Activated naive CD4-positive, alpha-beta T cell (primary cell): ENCODE measurements at places on chromosomes 7 and 10.
A peak's percentile ranks its signal among the peaks of the same experiment; 100 is the strongest.

GRCh38 chr10:125520968-125521367 is 162.0 kb downstream of the TEX36 start:
- no peak for DNase-seq

DNA sequence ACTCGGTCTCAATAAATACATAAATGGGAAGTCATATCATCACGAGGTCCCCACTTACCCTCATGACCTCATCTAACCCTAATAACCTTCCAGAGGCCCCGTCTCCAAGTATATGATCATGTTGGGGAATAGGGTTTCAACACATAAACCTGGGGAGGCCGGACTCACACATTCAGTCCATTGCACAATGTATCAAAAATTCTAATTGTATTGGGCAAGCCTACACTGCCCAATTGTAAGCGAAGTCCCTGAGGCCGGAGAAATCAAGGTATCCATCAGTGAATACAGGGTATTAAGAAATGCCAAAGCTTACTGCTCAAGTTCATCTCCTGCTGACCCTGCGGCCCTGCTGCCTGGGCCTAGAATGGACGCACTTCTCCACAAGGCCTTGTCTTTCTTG is 69.6 kb downstream of the PARP12 start:
- DNase-seq = no peak

DNA sequence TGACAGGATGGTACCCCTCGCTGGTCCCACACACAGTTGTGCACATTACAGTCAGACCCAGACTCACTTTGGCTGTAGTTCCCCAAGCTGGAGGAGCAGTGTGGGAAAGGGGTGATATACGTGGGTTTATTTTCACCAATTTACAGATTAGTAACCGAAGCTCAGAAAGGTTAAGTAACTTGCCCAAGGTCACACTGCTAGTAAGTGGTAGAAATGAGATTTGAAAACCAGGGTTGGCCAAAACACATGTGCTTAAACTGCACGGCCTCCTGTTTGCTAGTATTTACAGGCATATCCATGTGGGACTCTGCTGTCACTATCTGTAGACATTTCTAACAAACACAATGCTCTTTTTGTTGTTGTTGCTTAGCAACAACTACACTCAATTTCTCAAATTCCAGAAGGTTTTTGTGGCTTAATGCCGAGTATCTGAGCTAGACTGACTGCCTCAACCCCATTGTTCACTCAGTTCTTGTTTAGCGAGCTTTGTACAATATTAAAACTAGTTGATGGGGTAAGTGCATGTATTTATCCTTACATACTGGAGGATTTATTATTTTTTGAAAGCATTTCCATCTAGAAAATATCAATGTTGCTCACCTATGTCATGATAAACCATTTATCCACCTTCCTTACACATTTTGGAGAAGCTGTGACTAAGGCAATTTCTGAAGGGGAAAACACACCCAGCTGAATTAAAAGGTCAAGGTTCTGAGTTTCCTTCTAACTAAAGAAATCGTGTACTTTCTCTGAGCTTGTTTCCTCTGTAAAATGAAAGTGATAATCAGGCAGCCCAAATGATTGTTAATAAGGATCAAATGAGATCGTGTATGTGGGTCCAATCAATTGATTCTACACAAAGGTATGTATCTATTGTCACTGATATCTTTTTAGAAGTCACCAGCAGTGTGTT is 5.3 kb upstream of the TMEM139 start:
- DNase-seq = no peak

- DNase-seq = no peak
Measured at GRCh38 chr7:50562136-50562535, 3.1 kb downstream of the DDC start.

GRCh38 chr7:30301751-30302150 is 17.4 kb downstream of the ZNRF2 start:
- no peak for DNase-seq

DNA sequence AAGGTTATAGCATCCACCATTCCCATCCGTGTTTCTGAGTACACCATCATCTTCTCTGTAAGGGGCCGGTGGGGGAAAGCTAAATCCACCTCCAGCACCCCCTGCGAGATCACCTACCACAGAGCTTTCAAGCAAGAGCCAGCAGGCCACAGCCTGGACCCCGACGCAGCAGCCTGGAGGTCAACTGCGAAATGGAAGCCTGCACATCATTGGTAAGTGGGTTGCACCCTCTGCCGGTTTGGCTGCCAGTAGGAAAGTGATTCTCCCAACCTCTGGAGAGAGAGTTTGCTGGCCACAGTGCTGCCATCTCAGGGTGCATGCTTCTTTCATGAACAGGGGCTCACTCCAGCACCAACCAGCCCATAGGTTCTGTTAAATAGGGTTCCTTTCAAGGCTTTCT is 81.7 kb downstream of the WIPF3 start:
- DNase-seq = no peak

DNA sequence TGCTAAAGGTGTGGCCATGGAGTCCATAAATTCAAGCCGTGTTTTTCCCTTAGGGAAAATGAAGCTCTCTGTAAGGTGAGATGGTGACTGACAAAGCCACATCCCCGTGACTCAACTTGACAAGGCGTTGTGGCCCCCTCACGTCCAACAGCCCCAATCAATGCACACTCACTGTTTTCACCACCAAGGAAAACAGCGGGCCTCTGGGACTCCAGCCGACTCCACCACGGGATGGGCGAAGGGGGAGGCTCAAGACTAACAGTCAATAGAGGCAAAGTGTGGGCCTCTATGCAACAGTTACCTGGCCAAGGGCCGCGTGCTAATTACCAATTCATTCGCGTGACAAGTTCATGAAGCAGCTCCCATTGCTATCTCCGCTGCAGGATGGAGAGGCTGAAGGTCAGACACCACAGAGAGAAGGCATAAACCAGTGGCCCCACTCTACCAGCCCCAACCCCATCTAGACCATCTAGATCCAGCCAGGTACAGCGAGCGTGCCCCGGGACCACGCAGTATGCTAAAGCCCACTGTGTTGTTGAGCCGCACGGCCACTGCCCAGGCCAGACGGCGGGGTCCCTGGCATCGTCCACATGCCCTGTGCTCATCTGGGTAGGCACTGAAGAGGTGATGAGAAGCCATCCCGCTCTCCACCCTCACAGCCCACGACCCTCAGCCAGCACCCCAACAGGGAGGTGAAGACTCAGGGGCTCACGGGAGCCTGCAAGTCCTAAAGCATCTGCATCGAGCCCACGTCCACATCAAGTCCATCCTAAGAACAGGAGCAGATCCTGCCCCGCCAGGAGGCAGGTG is 76.1 kb downstream of the PROSER2 start:
- no peak for DNase-seq

- DNase-seq = no peak
Measured at GRCh38 chr7:74475987-74476350, 22.3 kb downstream of the GTF2IRD1 start.

- no peak for DNase-seq
Measured at GRCh38 chr7:116426428-116427156, 72.9 kb upstream of the CAV2 start.

- no peak for DNase-seq
Measured at GRCh38 chr7:947391-948210, 6.9 kb downstream of the ADAP1 start.

GRCh38 chr10:44882166-44882720 is 28.9 kb upstream of the TMEM72 start:
- no peak for DNase-seq

DNA sequence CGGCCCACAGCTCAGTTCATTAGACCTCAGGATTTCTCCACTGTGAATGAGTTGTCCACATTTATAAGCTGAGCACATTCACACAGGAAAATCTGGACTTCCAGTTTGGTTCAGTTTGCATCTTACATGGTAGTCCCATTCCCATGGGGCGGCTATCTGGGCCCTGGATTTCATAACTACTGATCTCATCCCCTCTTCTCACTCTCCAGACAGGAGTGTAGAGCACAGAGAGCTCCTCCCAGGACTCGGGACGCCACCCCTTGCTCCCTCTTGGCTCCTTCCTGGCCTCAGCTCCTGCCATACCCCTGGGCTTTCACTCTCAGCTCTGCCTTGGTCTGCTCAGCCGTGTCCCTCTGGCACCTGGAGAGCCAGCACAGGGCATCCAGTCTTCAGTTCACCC is 117.6 kb upstream of the TCERG1L start:
- DNase-seq = no peak

DNA sequence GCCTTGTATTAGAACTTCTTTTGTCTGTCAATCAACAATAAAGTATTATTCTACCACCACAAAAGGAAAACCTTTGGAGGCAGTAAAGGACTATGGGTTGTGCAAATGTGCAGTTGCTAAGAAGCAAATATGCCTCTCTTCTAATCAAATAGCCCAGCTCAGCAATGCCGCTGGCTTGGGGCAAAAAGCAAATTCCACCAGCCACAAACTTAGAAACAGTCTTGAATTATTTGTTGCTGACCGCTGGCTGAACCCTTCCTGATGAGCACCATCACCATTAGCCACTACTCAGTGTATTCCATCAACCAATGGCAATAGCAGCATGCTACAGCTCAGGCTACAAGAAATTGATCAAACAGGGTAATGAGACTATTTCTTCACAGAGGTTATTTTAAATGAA is 51.0 kb downstream of the SKAP2 start:
- DNase-seq = no peak

DNA sequence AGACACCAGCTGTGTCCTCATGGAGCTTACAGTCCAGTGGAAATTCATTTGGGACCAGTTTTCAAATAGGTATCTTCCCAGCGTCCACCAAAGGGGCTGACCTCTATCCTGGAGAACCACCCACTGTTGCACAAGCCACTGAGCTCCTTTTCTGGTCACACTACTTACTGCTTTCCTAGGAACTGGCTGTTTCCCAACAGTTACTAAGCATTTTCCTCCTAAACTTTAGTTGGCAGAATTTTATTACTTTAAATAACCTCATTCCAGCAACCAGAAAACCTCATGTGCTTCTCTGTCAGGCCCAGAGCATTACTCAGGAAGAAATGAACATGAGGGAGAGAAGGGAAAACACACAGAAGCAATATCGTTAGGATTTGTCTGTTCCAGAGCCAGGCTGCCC is 183.1 kb downstream of the GPAM start:
- no peak for DNase-seq

- no peak for DNase-seq
Measured at GRCh38 chr10:13188593-13188992, 27.2 kb downstream of the MCM10 start.

DNA sequence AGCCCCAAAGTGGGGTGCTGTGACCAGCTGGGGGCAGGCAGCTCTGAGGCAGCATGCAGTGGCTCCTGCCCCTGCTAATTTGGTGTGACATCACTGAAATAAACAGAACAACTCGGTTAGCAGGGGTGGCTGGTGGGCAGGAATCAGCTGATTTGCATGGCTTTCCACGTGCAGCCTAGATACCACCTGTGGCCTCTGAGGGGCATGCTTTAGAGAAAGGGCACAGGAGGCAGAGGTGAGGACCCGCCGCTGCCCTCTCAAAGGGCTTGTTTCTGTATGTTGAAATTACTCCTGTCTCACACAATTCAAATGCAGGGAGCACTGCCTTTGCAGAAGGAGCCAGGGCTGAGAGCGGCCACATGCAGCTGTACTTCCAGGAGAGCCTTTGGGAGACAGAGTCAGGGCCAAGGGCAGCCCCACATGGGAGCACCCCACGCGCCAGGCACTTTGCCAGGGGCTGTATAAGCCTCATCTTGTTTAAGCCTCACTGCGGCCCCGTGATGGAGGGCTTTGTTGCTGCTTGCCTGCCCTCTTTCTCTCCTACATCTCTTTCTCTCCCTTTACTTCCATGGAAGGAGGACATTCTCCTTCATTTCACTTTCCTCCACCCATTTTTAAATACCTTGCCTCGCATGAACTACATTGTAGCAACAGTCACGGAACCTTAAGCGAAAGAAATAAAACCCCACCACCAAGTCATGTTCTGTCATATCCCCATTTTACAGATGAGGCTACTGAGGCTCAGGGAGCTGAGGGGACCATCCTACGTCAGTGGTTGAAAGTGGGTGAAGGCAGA is 137.7 kb downstream of the ZMIZ1 start:
- no peak for DNase-seq

- no peak for DNase-seq
Measured at GRCh38 chr10:17240096-17240495, 12.1 kb downstream of the VIM start.

- DNase-seq = no peak
Measured at GRCh38 chr7:38723327-38723726, 92.2 kb upstream of the AMPH start.

- no peak for DNase-seq
Measured at GRCh38 chr7:111561654-111561903, 713 bp downstream of the IMMP2L start.

GRCh38 chr7:158957510-158957906 is 101.2 kb downstream of the DYNC2I1 start:
- no peak for DNase-seq

GRCh38 chr10:81386817-81387216 is 488.2 kb upstream of the NRG3 start:
- no peak for DNase-seq

- no peak for DNase-seq
Measured at GRCh38 chr7:129298268-129298893, 73.6 kb downstream of the AHCYL2 start.

GRCh38 chr7:87152897-87153641 is 816 bp downstream of the DMTF1 start:
- DNase-seq = peak; percentile 5

DNA sequence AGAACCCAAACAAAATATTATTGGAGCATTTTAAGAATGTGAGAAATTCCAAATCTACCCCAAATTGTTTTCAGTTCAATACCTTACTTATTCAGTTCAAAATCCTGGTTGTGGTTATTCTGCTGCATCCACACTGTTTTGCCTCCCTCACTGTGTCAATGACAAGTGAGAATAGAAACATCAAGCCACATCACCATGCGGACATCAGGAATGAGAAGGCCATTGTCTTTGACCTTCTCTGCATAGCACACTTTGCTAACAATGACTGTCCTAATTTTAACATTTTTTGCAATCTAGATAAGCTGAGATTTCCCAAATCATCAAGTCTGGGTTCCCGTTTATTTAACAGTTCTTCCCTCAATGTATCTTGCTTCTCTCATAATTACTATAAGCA is 93.7 kb downstream of the ELAPOR2 start:
- no peak for DNase-seq

- no peak for DNase-seq
Measured at GRCh38 chr7:126185959-126186580, 1066.7 kb downstream of the GRM8 start.

DNA sequence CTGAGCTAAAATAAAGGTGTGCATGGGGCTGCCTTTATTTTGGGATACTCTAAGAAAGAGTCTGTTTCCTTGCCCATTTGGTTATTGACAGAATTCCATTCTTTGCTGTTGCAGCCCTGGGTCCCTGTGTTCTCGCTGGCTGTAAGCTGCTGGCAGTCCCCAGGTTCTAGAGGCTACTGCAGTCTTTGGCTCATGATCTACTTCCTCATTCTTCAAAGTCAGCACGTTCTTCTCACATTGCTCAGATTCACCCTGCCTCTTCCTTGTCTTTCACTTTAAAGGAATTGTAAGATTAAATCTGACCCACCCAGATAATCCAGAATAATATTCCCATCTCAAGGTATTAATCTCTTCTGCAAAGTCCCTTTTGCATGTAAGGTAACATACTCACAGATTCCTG is 620.3 kb downstream of the CCSER2 start:
- no peak for DNase-seq
